ENCODE measurements at places on chromosomes 3 and 15.

- no peak for DNase-seq
Measured at GRCh38 chr3:69203631-69204314, 81.4 kb upstream of the LMOD3 start.

DNA sequence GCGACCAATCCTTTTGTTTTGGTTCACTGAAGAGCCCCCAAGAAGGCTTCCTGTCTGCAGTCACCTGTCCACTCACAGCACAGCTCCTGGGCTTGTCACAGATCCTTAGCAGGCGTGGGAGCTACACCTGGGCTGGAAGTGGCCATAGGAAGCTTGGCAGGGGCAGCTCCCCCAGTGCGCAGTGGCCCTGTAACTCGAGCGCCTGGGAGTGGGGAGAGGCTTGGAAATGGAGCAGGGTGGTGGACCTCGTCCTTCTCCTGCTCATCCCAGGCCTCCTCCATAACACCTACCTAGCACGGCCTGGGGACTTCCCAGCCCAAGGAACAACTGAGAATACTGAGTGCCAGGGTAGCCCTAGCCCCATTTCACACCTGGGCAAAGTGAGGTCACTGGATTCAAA is 19.3 kb upstream of the TGM5 start:
- no peak for DNase-seq

GRCh38 chr3:159787178-159787574 is 201.5 kb upstream of the IL12A start:
- no peak for DNase-seq

GRCh38 chr15:40763801-40764628 is at the start of gene GCHFR:
Gene GCHFR (plus strand): TSS chr15:40764068. CDS start chr15:40764181, 113 bp downstream.
- peak; percentile 56 for DNase-seq

- no peak for DNase-seq
Measured at GRCh38 chr15:45441686-45442085, 63.3 kb upstream of the GATM start.

DNA sequence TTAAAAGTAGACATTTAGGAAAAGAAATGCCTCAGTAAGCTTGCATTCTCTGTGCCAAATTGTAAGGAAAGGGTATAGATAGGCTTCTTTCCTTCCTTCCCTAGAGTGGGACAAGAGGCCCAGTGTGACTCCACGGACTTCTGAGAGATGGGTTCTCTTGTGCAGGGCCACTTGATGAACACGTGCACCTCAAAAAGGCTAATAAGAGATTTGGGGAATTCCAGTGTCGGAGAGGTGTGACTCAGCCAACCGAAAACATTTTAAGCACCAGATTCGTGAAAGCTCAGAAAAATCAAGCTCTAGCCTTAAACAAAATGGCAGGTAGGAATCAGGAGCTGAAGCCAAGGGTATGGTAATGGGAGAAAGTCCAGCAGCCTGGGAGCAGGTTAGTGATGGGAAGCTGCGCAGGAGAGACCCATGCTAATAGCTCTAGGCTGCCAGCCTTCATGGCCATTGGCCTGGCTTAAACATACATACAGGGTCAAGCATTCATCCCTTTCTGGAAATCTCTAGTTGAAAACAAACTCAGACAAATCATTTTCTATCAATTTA is 56.2 kb downstream of the SV2B start:
- DNase-seq: no peak

DNA sequence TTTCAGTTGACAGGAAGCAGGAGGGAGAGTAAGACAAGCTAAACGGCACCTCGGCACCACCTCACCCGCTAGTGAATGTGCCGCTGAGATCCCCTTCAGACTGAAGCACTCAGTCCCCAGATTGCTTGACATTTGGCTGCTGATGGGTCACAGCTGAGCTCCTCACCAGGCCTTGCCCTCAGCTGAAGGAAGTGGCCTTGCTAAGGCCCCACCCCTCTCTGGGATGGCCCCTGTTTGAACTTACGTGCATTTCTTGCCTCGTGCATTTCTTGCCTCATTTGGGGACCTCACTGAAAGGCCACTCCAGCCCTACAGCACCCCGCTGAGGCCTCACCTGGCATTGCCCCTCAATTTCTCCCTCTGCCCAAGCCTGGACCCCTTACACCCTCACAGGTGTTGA is 39.8 kb downstream of the EOGT start:
- DNase-seq: no peak

DNA sequence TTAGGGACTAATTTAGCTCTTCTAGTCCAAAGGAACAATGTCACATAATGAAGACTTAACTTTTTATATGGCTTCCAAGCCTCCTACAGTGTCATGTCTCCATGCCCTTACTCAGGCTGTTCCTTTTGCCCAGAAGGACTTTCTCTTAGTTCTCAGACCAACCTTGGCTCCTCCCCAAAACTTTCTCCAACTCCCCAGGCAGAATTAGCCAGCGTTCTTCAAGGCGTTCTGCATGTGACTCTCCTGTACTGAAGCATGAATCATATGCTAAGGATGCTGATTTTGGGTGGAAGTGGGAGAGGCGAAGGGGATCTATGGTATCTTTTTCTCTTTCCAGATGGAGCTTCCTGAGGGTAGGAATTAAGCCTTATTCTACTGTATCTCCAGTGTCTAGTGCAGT is 335.1 kb upstream of the ICE2 start:
- DNase-seq: no peak

Data from stimulated activated CD4-positive, alpha-beta T cell treated with anti-CD3 and anti-CD28 coated beads, Interleukin-15, amount 100 ng/mL, for 1 hour (primary cell).